Effector CD4-positive, alpha-beta T cell (primary cell): ENCODE measurements at places on chromosomes 5 and 9.
A peak's percentile ranks its signal among the peaks of the same experiment; 100 is the strongest.

GRCh38 chr5:55350754-55351153 is 43.0 kb downstream of the MTREX start:
- no peak for DNase-seq

- DNase-seq: no peak
Measured at GRCh38 chr9:100466171-100466828, 6.6 kb upstream of the TMEFF1 start.

GRCh38 chr9:7901621-7902020 is 102.0 kb upstream of the DMAC1 start:
- no peak for DNase-seq

- DNase-seq: no peak
Measured at GRCh38 chr5:151030379-151030778, 10.0 kb downstream of the GPX3 start.

GRCh38 chr9:15308511-15308910 is 1.5 kb upstream of the TTC39B start:
- no peak for DNase-seq

DNA sequence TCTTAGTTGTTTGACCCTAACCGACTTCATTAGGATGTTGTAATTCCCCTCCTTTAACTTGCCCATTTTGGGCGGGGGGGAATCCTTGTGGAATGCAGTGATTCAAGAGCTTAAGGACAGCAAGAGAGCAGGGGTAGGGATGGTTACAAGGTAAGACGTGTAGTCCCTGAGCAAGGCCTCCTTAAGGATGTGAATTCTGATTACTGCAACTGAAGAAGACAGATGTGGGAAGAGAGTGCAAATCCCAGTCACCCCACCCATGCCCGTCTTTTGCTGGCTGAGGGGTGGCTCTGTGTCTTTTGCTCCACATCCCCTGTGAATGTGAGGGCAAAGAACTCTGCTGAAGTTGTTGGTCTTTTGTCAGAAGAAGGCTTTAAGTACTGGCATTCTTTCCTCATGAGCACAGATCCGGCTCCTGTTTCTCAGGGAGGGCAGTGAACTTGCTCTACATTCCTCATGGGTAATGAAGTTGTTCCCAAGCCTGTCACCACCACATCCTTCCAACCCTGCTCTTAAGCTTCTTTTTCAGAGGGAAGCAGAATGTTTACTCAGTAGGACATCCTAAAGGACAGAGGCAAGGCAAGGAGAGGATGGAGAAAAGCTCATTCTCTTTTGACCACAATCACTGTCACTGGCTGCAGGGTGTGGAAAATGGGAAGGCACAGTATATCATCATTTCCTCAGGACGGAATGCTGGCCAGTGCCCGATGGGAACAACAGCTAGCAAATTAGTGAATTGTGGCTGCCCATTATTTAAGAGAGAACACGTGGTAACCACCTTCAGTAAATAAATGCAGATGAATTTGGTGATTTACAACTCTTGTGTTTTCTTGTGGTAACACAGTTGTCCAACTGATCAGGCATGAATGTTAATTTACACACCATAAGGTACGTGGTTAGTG is 61.5 kb downstream of the RAI14 start:
- no peak for DNase-seq

DNA sequence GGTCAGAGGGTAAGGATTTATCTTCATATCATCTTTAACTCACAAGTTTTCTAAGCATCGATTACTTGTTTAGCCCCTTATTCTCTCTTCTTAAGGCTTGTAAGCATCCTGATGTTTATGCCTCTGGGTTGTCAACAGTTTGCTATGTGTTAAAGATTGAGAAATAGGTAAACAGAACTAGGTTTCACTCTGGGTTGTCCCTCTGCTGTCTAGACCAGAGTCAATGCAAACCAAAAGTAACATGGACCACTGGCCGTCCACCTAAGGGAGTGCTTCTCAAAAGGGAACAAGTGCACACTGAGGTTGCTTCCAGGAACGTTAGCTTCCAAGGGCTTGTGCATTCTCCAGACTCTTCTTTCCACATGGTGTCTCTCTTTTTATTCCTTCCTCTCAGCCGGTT is 39.9 kb upstream of the HAPLN1 start:
- no peak for DNase-seq

DNA sequence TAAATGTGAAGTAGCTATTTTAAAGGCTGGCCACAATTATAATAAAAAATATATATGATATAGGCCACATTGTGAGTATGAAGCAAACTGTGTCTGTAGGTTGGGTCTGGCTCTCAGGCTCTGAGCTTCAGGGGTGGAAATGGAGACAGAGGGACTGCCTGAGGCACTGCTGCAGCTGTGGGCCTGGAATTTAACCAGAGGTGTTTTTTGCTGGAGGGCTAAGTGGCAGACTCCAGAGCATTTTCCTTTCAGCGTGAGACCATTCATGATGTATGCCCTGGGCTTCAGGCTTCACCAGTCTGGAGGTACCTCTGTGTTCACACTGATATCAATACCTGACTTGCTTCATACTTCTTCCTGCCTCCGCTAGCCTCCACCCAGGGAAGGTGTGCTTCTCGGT is 64.9 kb upstream of the IL12B start:
- no peak for DNase-seq

- peak; percentile 71 for DNase-seq
Measured at GRCh38 chr5:177362610-177363507, 5.1 kb downstream of the RGS14 start.

- no peak for DNase-seq
Measured at GRCh38 chr9:495739-496138, 281.1 kb downstream of the DOCK8 start.

- no peak for DNase-seq
Measured at GRCh38 chr9:34203992-34204635, 25.3 kb downstream of the UBAP1 start.

DNA sequence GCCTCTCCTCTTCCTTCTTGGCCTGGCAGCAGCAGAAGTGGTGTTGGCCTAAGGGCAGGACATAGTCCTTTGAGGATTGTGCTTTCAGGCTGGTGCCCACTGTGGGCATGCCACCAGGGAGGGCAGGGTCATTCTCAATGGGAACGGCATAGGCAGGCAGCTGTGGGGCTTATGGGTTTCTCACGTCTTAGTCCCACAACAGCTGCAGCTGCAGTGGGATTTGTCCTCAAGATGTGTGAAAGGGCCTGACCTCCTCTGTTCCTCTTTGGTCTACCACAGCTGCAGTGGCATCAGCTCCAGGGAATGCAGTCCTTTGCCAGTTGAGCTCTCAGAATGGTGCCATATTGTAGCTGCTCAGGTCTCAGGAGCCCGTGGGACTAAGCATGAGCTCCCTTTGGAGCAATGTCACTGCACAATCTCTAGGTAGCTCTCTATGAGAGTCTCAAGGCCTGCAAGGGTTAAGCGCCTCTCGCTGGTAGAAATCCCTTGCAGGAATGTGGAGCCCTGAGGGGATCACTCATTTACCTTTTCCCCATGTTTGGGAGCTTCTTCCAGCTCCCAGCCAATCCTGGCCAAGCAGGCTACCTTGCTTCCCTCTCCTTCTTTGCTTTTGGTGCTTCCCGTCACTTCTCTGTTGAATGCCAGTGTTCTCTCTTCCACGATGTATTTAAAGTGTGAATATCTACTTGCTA is 104.8 kb downstream of the GNA14 start:
- DNase-seq: no peak

DNA sequence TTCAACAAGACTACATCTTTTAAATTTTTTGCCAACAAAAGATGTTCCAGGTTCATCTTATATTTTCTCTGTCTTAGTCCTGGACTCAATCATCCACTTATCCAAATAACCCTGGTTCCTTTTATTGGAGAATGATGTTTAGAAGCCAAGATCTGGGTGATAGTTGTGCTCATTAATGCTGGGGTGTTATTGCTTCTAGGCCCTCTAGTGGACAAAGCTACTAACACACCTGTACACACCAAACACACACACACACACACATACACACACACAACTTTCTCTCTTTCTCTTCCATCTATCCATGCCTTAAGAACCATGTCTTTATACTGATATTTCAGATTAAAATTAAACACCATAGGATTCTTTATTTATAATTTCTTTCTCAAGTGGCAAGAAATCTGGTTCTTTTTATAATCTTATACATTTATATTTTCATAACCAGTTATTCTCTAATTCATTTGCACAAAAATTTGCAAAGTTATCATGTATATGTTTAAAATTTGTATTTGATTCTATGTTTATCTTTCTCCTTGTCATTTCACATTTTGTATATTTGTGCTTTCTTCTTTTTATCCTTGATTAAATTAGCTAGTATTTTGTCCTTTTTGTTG is 179.1 kb upstream of the SMIM23 start:
- no peak for DNase-seq

DNA sequence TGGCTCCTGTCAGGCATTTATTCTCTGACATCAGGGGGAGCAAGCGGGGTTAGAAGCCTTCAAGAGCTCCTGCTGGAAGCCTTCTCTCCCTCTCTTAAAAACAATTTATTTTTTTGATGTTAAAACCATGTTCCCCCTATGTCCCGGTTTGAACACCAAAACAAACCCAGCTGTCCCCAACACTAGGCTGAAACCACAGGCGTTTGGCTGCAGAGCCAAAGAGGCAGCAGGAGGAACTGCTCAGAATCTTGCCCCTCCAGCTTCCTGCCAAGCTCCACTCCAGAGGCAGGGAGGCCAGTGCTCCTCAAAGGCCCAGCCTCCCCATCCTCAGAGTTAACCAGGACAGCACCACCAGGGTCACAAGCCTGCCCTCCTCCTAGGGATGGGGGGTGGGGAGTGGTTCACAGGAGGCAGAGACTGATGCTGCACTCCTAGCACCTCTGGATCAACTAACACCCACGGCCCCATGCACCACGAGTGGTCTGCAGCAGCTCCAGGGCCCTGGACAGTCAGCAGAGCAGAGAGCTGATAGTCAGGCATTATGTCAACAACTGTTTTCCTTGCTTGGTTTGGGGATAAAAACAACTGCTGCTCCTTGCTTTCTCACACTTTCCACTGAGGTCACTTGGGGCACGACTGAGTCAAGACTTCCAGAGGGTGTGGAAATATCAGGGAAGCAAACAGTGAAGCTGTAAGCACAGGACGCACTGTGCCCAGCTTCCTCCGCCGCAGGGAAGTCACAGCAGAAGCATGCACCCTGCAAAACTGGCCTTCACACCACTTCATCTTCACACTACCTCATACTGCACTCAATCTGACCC is 96.5 kb upstream of the ADRA1B start:
- DNase-seq: no peak

DNA sequence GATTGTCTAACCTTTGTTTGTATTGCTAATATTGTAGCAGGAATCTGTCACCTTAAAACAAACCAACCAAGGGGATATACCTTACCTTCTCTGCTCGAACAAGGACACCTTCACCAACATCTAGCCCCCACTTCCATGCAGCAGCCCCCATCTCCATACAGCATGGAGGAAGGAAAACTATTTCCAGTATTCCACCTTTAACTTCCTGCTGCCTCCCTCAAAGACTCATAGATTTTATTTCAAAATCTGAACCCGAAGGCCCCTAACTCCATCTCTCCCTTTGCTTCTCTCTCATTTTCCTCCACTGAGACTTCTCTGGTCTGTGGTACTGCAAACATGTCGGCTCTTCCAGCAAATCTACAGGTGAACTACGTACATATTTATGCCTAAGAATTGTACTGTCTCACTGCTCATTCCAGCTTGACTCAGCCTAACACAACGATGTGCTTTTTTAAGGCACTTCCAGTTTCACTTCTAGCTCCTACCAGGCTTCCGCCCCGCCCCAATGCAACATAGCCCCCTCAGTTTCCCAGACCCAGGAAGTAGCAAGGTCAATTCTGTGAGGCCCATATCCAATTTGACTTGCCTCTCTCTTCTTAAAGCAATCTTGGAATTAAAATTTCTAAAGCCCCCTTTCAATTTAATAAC is 70.7 kb upstream of the RNF38 start:
- peak; percentile 46 for DNase-seq

DNA sequence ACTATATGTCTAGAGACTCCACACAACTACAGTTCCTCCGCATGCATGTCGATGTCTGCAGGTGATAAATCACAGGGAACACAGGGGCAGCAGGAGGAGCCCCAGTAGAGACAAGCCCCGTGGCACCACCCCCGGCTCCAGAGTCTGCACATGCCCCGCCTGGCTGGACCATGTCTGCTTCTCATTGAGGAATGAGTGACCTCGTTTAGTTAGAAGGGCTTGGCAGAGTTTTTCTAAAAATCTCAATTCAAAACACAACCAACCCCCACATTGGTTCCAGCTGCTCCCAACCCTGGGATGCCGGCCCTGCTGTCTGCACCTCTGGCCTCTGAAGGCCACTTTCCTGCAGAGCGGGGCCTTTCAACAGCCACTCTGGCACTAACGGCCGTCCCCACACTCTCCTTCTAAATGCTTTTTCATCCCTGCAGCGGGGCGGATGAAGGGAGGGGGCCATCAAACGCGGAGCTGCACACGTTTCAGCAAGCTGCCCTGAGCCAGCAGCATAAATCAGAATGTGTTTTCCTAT is 106.3 kb downstream of the ROR2 start:
- no peak for DNase-seq

GRCh38 chr9:27701016-27701415 is 127.7 kb upstream of the C9orf72 start:
- DNase-seq: no peak

DNA sequence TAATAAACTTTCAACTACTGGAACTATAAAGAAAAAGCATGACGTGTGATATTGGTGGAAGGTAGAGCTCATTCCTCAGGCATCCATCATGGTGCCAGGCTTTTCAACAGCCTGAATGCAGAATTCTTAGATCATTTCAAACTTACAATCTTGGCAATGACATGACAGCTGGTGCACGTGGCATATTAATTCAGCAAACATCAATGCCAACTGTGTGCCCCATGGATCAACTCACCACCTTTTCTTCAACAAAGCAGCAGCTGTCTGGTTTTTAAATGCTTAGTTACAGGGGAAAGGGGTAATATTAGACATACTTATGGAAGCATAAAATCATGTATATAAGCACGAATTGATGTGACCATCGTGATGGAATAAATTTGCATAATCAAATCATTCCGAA is 56.0 kb upstream of the OR13F1 start:
- no peak for DNase-seq

GRCh38 chr9:105281926-105282325 is 37.5 kb downstream of the SLC44A1 start:
- DNase-seq: no peak

DNA sequence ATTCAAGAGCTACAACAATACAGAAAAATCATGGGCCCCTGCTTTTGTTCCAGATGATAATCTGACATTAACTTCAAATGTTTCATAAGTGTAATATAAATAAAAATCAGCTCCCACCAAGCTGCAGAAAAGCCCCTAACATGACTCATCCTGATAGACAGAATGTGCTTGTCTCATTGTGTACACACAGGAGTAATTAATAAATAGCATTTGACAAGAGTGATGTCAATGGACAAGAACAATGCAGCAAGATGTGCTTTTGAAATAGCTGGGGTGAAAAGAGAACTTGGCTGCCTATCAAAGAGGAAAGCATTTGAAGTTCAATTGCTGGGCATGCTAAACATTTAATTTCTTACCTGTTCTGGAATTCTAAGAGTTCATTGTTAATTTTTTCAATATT is 79.2 kb downstream of the DNAH5 start:
- no peak for DNase-seq

DNA sequence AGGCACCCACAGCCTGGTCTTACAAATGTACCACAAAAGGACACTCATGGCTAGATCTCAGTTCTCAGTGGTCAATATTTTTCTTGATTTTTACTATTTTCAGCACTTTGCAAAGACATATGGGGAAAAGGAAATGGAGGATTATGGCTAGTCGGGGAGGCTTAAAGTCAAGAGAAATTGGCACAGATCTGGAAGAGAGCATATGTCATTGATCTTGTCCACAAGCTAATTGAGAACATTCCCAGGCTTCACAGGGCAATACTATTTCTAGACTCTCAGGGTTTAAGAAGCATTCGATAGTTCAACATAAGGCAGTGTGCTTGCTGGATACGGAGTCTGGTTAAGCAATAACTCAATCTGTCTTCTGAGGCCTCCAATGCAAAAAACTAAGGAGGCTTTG is 285.8 kb downstream of the ZNF608 start:
- no peak for DNase-seq

GRCh38 chr5:140547508-140548299 is at the start of gene EIF4EBP3:
TSS of gene EIF4EBP3 (plus strand) at chr5:140547662. CDS start at chr5:140547738, 76 bp downstream.
- peak; percentile 87 for DNase-seq
